Progenitor cell of endocrine pancreas (in vitro differentiated cells): ENCODE measurements at places on chromosomes 3 and 15.
A peak's percentile ranks its signal among the peaks of the same experiment; 100 is the strongest.

- DNase-seq = peak; percentile 3
Observed at GRCh38 chr15:99438224-99438585, 127.6 kb upstream of the MEF2A start.

DNA sequence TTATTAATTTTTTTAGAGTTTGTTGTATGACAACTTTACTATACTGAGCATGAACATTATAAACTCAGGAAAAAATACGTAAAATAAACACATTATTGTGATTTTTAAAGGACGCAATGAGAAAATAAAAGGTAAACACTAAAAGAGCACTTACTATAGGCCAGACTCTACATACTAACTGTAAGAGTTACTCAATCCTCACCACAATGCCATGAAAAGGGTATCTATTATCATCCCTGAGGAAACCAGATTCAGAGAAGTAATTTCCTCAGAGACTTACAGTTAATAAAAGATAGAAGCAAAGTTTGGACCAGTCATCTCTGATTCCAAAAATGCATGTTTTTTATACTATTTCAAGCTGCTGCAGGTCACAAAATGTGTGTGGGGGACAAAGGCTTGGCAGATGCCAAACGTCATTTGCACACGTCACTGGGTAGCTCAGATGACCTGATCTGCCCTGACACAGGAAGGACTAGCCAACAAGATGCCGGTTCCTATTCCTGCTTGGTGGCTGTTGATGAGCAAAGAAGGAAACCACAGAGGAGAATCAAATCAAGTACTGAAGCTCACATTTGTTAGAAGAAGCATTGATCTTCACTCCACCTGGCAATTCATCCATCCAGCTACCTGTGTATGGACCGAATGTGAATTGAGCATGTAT, 42.3 kb downstream of the KLHL6 start:
- no peak for DNase-seq

- DNase-seq = no peak
Observed at GRCh38 chr3:146172586-146172985, 11.6 kb upstream of the PLOD2 start.

DNA sequence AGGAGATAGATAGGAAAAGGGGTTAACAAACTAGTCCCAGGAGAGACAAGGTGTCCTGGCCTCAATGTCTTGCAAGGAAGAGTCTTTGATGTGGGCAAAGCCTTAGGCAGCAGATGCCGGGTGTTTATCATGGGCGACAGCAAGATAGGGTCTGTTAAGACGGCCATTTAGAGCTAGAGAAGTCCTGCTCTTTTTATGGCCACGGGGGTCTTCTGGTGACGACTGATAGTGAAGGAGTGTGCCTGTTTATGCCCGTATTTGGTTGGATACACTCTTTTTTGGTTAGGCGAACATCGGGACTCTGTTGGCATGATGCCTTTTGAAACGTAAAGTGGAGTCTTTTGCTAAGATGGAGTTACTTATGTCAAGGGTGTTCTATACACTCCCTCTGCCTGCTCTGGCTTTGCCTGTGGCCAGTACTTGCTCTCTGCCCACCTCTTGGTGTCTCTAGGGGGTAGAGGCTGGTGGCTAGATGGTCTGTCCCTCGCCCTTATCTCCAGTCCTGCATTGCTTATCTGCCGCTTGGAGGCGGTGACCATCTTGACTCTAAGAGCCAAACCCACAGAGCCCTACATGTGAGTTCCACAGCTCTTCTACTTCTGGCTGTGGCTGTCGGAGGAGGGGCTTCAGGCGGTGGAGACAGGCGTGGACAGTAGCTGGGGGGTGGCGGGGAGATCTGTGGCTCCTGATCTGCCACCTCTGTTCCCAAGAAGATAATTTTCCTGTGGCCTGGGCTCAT, 55.8 kb upstream of the ZBTB38 start:
- DNase-seq = no peak

DNA sequence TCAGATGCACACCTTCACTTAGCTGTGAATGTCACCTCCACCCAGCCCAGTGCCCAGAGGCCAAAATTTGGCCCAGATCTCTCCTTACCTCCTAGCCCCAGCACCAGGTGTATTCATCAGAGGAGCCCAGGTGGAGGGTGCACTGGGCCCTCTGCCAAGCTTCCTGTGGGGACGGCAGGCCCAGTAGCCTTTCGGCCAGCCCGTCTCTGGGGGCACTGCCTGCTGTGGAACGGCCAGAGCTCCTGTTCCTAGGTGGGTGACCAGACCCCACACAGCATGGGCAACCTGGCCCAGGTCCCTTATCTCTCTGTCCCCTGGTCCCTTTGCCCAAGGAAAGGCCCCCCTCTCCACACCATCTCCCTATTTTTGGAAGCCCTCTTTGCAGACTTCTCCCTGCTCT, 67.8 kb downstream of the AAGAB start:
- DNase-seq = no peak

DNA sequence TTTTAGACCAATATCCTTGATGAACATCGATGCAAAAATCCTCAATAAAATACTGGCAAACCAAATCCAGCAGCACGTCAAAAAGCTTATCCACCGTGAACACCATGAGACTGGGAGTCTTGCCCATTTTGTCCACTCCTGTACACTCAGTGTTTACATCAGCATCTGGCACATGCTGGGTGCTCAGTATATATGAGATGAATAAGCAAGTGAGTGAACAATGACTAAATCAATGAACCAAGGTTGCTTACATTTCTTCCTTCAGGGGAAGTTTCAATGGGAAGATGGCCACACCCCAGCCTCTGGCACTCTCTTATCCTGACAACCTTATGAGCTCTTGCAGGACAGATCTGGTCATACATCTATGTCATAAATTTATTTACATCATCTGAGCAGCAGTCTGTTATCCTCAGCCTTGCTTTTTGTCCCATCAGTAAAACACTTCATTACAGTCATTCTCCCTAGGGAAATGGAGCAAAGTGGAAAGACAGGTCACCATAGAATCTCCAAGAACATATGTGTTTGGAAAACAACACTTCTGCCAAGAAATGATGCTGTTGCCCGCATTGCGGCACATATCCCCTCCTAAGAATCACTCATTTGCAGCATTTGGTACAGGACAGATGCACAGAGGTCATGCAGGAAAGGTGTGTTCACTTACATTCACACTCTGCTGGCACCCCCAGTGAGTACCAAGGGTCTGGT, 171.8 kb upstream of the EIF1B start:
- no peak for DNase-seq

DNA sequence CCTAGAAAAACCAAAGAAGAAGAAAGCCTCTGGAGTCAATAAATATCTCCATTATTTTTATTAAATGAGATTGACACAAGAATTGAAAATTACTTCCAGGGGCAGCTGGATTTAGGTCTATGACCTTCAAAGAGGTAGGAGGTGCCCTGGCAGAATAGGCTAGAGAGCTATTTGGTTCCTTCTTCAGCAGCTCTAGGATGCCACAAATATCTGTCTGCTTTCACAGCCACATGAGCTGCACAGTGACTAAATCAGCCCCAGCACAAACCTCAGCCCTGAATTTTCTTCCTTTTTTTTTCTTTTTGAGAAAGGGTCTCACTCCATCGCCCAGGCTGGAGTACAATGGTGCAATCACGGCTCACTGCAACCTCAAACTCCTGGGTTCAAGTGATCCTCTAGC, 223.5 kb downstream of the ABHD5 start:
- DNase-seq = no peak

GRCh38 chr3:76997733-76998132, 42.2 kb upstream of the ROBO2 start:
- no peak for DNase-seq
